ENCODE measurements at places on chromosomes 3 and 15.

GRCh38 chr3:9179826-9180763 lies 69.4 kb downstream of the SRGAP3 start:
- no peak for DNase-seq

DNA sequence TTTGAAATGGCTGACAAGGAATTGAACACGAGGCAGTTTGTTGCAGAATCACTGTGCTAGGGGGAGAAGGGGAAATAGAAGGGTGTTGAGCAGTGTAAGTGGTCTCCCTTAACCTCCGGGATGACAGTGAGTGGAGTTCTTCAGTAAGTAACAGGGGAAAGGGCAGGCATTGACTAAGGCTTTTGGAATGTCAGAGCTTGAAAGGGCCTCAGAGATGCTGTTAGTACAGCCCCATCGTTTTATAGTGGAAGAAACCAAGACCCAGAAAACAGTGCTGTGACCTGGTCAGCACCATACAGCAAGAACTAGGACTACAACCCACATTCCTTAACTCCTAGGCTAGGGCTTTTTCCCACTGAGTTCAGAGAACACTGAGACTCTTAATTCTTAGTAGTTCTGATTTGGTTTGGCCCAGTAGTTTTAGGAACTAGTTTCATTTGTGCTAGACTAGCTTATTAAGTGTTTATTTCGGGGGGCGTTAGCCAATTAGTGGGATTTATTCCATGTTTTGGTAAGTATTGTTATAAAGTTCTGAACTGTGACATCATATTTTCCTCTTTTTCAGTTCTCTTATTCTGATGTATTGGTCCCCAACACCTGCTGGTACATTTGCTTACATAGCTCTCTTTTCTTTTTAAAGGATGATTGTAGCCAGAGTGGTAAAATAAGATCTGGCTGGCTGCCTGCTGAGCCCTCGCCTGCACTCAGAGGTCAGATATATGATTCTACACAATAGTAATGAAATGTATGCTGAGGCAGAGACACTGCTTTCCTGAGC lies 34.2 kb downstream of the RAB11A start:
- no peak for DNase-seq

DNA sequence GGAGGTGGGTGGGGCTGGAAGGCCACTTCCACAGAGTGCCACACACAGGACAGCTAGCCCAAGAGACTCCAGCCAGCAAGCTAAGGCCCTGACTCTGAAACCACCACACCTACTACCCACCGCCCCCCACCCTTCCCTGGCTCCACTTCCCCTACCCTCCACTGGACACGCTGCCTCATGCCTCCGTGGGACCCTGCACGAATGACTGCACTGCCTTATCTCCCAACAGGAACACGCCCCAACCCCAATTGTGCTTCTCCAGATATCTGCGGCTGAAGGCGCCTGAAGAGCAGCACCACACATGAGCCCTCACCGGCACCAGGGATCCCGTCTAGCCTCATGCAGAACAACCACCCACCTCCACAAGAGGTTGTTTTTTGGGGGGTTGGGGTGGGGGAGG lies 2.7 kb downstream of the LINGO1 start:
- DNase-seq, result no peak

- DNase-seq, result peak; percentile 30
Measured at GRCh38 chr15:50970524-50970923, 62.0 kb downstream of the AP4E1 start.

DNA sequence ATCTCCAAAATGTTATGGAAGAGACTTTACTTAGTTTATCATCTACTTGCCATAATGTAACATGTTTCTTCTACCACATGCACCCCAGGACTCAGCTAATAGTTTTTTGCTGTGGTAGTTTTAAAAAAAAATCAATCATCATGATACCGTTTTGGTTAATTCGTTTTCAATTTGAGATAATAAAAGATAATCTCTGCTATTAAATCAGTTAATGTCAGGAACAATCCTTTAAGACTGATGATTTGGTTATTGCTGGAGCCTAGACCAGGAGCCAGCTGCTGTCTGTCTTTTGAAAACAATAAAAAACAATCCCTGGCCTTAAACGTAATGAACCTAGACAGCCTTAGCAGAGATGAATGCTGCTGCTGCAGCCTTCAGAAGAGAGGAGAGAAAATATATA lies 403.7 kb downstream of the OXSM start:
- no peak for DNase-seq

GRCh38 chr15:67085818-67086636 lies 20.6 kb downstream of the SMAD3 start:
- DNase-seq, result peak; percentile 76

DNA sequence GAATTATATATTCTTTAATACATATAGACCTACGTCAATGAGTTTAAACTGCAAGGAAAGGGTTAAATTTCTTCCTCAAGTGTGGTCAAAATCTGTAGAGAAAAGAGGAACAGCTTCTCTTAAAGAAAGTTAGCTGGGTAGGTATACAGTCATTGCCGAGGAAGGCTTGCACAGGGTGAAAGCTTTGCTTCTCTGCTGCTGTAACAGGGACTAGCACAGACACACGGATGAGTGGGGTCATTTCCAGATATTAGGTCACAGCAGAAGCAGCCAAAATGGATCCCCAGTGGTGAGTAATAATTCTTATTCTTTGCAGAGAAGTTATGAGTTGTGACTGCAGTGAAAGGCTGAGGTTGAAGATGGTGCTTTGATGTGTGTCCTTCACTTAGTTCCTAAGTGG lies at the start of gene CD86:
Gene CD86 (plus strand): TSS at position 148 of the 400 bp plus-strand sequence. CDS start 128 bp downstream, at position 276.
- DNase-seq, result peak; percentile 45

- DNase-seq, result no peak
Measured at GRCh38 chr15:43361313-43361903, 9.4 kb downstream of the ZSCAN29 start.

DNA sequence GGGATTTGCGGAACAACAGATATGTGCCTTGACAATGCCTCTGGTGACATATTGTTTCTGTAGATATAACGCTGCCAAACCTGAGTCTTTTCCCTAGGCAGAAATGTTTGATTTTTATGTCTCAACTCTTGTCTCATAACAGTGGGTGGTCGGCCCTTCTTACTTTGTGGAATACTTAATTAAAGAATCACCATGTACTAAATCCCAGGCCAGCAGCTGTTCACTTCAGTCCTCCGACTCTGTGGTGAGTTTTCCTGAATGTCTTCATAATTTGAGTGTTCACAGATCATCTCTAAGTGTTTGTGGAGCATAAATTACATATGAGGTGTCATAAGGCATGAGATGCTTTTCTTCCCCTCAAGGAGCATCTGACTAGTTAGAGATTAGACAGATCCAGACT lies 5.9 kb downstream of the FETUB start:
- no peak for DNase-seq

DNA sequence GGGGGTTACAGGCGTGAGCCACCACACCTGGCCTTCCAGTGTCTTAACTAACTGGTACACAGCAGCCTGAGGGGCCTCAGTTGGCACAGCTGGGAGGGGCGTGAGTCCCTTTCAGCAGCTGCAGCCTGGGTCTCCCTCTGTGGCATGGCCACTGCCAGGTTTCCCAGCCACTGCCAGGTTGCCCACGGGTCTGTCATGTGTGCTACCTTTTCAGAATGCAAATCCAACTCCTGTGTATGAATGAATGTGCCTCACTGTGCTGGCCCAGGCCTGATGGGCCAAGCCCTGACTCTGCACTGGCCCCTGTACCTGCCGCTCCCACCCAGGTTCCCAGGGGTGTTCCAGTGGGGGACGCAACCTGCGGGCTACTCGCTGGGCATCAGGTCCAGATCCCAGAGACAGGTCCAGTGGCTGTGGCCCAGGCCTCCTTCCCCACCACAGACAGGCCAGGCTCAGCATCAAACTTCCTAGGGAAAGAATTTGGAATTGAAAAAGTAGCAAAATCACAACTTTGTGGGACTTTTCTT lies 26.0 kb downstream of the WHAMM start:
- no peak for DNase-seq

Data from activated CD4-positive, alpha-beta T cell treated with anti-CD3 and anti-CD28 coated beads, Interleukin-2, Interleukin-4, amounts not matched to agents 100 ng/mL and 50 ng/mL, durations not matched to agents 16 hours and 8 hours (primary cell).